ENCODE measurements at places on chromosomes 12 and 14.

DNA sequence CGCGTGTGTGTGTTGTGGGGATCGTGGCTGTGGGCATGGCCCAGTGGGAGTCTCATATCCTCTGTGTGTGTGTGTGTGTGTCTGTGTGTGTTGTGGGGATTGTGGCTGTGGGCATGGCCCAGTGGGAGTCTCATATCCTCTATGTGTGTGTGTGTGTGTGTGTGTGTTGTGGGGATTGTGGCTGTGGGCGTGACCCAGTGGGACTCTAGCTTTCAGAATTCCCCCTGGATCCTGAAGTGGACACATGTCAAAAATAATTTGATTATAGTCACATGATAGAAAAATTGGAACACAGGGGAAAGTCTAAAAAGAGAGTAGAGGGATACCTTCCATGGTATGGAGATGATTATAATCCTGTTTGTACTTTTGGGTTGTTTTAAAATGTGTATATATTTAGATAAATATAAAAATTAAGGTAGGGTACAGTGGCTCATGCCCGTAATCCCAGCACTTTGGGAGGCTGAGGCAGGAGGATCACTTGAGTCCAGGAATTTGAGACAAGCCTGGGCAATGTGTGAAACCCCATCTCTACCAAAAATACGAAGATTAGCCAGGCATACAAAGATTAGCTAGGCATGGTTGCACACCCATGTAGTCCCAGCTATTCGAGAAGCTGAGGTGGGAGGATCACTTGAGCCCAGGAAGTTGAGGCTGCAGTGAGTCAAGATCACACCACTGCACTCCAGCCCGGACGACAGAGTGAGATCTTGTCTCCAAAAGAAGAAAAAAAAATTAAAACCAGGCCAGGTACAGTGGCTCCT is 11.0 kb downstream of the PAPLN start:
- H3K27me3 ChIP-seq = no peaks in the 10 kb centered on the region
- no peaks in the 10 kb centered on the region for H3K36me3 ChIP-seq
- no peaks in the 10 kb centered on the region for H3K4me1 ChIP-seq
- no peak overlapping the region for H3K27ac ChIP-seq

- no peaks in the 10 kb centered on the region for H3K36me3 ChIP-seq
- H3K4me1 ChIP-seq = no peaks in the 10 kb centered on the region
- no peaks in the 10 kb centered on the region for H3K27me3 ChIP-seq
- H3K4me3 ChIP-seq = no peak overlapping the region
- H3K27ac ChIP-seq = no peak overlapping the region
- DNase-seq = peak; percentile 7
Observed at GRCh38 chr12:66092559-66093269, 37.8 kb downstream of the LLPH start.

- no peaks in the 10 kb centered on the region for H3K36me3 ChIP-seq
- no peaks in the 10 kb centered on the region for H3K27me3 ChIP-seq
- peak overlapping the region; percentile 20 for H3K27ac ChIP-seq
- peaks cover 22% of the 10 kb centered on the region for H3K4me1 ChIP-seq
Observed at GRCh38 chr14:34379816-34380470, 82.1 kb downstream of the SPTSSA start.

DNA sequence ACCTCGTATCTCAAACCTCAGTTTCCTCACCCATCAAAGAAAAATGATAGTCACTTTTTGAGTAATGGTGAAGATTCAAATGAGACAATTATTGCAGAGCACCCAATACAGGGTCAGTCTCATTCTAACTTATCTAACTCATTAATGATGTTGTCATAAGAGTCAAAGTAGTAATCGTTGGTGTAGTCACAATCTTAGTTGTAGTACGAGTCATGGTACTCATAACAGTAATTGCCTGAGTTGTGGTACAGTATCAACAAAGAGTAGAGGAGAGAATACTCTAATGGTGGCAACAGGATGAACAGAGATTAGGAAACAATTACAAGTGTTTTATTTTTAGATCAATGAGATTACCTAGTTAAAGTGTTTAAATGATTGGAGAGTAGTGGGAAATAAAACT is 93.6 kb upstream of the TMTC2 start:
- H3K4me3 ChIP-seq = no peak overlapping the region
- no peaks in the 10 kb centered on the region for H3K36me3 ChIP-seq
- no peaks in the 10 kb centered on the region for H3K27me3 ChIP-seq
- DNase-seq = no peak

Data from pancreas (tissue), 10 donors.